ENCODE measurements at places on chromosomes 11 and 22. TPM values are rescaled to one million over a fixed set of nuclear protein-coding genes. Genes with fewer than 3 reads are reported as not detected.

GRCh38 chr11:123286761-123287160 lies 91.7 kb upstream of the CLMP start:
- peaks cover 7% of the 10 kb centered on the region for H3K4me1 ChIP-seq
- H3K27ac ChIP-seq, result no peak overlapping the region
- DNase-seq, result no peak
- no peak overlapping the region for H3K4me3 ChIP-seq
- H3K27me3 ChIP-seq, result peaks cover 16% of the 10 kb centered on the region
- H3K36me3 ChIP-seq, result no peaks in the 10 kb centered on the region

- no peak for DNase-seq
- peaks cover 18% of the 10 kb centered on the region for H3K4me1 ChIP-seq
- no peaks in the 10 kb centered on the region for H3K27me3 ChIP-seq
- H3K36me3 ChIP-seq, result no peaks in the 10 kb centered on the region
- no peak overlapping the region for H3K4me3 ChIP-seq
These were observed 105.2 kb downstream of the ABTB2 start for GRCh38 chr11:34252651-34253050.

DNA sequence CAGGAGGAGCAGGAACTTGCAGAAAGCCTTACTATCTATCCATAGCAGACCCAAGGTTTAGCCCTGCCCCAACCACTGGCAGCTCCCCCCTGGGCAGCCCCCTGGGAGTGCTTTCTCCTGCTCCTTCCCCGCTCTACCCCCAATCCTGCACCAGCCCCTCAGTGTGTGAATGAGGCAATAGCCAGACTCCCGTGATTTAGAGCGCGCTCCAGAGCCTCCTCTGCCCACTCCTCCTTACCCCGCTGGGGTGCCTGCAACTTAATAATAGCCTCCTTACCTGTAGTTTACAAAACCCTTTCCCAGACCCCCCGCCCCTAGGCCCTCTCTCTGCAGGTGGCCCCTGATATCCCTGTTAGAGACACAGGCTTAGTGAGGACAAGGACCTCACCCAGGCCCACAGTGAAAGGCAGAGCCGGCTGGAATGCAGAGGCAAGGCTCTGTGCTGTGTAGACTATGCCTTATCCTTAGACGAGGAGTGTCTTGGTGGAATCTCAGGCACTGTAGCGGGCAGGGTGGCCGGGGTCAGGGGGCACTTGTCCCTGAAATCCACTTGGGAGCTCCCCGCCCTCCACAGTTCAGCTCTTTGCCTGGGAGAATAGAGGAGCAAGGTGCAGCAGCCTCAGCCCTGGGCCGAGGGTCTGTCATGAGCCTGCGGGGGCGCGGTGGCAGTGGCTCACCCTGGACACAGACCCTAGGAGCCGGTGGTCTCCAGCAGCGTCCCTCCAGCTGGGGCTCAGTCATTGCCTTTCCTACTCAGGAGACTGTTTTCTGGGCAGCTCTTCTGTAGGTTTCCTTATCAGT lies 4.3 kb upstream of the CARNS1 start:
- peaks cover 12% of the 10 kb centered on the region for H3K4me1 ChIP-seq
- no peak overlapping the region for H3K4me3 ChIP-seq
- H3K27me3 ChIP-seq, result peaks cover 52% of the 10 kb centered on the region
- no peak overlapping the region for H3K27ac ChIP-seq
- no peaks in the 10 kb centered on the region for H3K36me3 ChIP-seq

DNA sequence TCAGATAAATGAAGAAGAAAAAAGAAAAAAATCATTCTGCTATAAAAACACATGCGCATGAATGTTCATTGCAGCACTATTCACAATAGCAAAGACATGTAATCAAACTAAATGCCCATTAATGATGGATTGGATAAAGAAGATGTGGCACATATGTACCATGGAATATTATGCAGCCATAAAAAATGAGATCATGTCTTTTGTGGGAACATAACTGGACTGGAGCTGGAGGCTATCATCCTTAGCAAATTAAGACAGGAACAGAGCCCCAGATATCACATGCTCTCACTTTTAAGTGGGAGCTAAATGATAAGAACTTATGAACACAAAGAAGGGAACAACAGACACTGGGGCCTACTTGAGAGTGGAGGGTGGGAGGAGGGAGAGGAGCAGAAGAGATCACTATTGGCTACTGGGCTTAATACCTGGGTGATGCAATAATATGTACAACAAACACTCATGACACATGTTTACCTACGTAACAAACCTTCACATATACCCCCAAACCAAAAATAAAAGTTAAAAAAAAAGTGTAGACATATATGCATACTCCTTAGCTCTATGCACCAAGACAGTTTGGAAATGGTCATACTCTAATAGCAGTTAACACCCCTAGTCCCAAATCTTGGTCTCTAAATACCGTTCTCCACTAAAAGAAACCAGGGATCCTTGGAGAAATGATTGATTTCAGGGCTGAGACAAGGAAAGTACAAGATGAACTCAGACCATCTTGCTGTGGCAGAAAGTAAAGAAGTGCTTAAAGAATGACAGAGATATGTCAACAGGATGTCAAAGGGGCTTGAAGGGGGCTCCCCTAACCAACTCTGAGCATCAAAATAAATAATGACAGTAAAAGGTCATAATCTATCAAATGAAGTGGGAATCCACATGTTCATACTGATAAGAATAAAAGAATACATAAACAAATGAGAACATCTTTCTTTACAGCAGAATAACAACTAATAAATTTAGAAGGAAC lies 17.1 kb upstream of the DDX6 start:
- H3K36me3 ChIP-seq, result no peaks in the 10 kb centered on the region
- no peak for DNase-seq
- no peak overlapping the region for H3K27ac ChIP-seq
- H3K4me3 ChIP-seq, result no peak overlapping the region

DNA sequence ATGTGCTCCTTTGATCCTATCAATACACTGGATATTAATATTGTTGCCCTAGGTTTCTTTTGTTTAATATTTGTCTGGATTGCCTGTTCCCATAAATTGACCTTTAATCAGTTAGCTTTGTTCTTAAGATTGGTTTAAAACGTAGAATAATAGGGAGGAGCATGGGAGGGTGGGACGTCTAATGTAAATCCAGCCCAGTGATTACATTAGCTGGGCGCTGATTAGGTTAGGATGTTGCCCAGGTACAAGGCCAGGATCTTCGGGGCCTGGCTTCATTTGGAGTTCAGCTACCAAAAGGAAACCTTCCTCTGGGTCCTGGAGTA lies at the start of gene SRSF8:
Gene SRSF8, plus strand, starts transcription at position 204 of the 323 bp plus-strand sequence. CDS start 308 bp downstream, outside the sequence.
- peak within 1 kb of the TSS; percentile 97 for H3K27ac ChIP-seq
- H3K4me1 ChIP-seq, result peaks cover 21% of the 10 kb centered on the region
- H3K36me3 ChIP-seq, result peaks cover 9% of the 10 kb centered on the region
- H3K4me3 ChIP-seq, result peak within 1 kb of the TSS; percentile 98
- no peaks in the 10 kb centered on the region for H3K27me3 ChIP-seq
- no peak for DNase-seq

DNA sequence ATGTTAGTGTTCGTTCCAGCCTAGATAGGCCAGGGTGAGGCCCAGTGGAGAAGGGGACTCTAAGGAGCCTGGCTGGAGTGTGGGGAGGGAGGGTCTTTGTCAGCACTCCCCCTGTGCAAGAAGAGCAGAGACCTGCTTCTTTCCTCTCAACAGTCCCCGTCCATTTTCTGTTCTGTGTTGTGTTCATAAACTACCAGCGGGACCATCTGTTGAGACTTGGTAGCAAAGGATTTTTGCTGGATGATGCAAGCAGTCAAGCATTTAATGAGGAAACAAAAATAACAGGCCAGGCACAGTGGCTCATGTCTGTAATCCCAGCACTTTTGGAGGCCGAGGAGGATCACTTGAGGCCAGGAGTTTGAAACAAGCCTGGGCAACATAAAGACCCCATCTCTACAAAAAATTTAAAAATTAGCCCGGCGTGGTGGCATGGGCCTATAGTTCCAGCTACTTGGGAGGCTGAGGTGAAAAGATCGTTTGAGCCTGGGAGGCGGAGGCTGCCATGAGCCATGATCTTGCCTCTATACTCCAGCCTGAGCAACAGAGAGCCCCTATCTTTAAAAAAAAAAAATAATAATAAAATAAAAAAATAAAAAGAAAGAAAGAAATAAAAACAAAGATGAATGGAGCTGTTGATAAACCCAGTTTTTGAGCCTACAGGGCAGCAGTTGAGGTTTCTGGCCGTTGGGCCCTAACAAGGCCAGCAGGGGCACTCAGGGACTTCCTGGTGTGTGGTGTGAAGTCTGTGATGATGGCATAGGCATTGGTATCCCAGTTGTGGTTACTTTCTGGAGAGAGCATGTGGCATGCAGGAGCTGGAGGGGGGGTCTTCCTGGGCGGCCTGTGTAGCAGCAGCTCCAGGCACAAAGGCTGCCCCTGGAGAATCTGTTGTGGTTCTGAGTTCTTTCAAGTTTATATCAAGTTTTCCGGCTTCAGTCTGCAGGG lies 1.7 kb upstream of the TXNRD2 start:
- peaks cover 2% of the 10 kb centered on the region for H3K36me3 ChIP-seq
- H3K4me1 ChIP-seq, result peaks cover 34% of the 10 kb centered on the region
- H3K27ac ChIP-seq, result peak overlapping the region; percentile 99
- DNase-seq, result no peak
- peak overlapping the region; percentile 93 for H3K4me3 ChIP-seq

- peak; percentile 26 for DNase-seq
- H3K27ac ChIP-seq, result no peak overlapping the region
- H3K36me3 ChIP-seq, result peaks cover 4% of the 10 kb centered on the region
- no peak overlapping the region for H3K4me3 ChIP-seq
- H3K27me3 ChIP-seq, result no peaks in the 10 kb centered on the region
- H3K4me1 ChIP-seq, result peaks cover 22% of the 10 kb centered on the region
These were observed 104.0 kb upstream of the PITPNB start for GRCh38 chr22:28023036-28023435.

- no peak overlapping the region for H3K4me3 ChIP-seq
- H3K4me1 ChIP-seq, result peaks cover 47% of the 10 kb centered on the region
- peaks cover 4% of the 10 kb centered on the region for H3K27me3 ChIP-seq
- no peak for DNase-seq
- no peaks in the 10 kb centered on the region for H3K36me3 ChIP-seq
These were observed 4.5 kb upstream of the CREB3L1 start for GRCh38 chr11:46272816-46273427.

DNA sequence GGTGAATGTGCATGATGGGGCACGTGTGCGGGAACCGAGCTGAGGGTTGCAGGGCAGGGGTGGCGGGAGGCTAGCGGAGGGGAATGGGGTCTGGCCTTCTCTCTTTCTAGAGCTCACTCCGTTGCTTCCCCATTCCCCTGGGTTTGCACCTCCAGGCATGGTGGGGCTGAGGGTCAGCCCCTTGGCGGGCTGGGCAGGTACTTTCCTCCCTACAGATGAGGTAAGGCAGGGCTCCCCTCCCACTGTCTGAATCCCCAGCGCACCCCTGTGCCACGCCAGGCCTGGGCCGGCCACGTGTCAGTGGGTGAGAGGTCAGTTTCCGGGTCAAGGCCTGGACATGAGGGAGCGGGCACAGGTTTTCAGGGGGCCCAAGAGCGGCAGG lies 8.9 kb downstream of the SUSD2 start:
- no peak overlapping the region for H3K4me3 ChIP-seq
- H3K27ac ChIP-seq, result no peak overlapping the region
- H3K36me3 ChIP-seq, result no peaks in the 10 kb centered on the region
- no peak for DNase-seq
- peaks cover 4% of the 10 kb centered on the region for H3K4me1 ChIP-seq

GRCh38 chr11:3796346-3796745 lies 1.0 kb downstream of the NUP98 start:
- H3K4me1 ChIP-seq, result peaks cover 23% of the 10 kb centered on the region
- no peaks in the 10 kb centered on the region for H3K27me3 ChIP-seq
- no peak for DNase-seq
- H3K36me3 ChIP-seq, result peaks cover 14% of the 10 kb centered on the region

DNA sequence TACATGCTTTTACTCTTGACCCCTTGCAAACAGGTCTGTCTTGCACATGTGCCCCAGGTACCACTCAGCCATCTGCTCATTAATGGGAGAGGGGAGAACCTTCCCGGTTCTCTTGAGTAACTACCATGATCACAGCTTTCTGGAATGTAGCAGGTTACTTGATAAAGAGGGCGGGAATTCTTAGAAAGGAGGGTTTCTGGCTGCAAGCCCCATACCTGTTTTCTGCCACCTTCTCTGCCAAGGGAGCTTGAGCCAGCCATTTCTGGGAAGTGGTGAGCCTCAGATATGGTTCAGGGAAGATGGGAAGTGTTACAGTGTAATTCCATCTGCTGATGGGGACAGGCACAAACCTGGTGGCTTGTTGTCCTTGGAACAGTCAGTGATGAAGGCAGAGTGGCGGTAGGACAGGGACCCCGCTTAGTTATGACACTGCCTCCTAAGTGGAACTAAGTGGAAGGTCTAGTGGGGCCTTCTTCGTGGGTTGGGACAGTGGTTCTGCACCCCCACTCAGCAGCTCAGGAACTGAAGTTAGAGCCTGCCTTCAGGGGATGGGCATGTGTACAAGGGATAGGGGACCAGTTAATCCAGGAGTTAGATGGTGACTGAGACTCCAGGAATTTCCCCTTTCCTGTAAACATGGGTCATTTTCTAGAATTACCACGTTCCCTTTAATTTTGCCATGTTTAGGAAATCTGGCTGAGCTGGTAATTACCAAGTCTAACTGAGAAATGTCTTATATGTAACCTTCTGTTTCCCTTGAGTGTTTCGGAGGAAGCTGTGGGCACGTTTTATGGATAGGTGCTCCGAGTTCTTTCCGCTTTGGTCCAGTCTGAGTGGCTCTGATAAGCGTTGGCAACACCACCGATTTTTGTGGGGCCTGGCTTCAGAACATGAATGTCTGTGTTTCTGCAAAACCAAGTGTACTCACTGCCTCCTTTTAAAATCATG lies 35.3 kb downstream of the BCR start:
- no peak overlapping the region for H3K27ac ChIP-seq
- H3K27me3 ChIP-seq, result no peaks in the 10 kb centered on the region
- H3K4me1 ChIP-seq, result peaks cover 35% of the 10 kb centered on the region
- DNase-seq, result no peak

DNA sequence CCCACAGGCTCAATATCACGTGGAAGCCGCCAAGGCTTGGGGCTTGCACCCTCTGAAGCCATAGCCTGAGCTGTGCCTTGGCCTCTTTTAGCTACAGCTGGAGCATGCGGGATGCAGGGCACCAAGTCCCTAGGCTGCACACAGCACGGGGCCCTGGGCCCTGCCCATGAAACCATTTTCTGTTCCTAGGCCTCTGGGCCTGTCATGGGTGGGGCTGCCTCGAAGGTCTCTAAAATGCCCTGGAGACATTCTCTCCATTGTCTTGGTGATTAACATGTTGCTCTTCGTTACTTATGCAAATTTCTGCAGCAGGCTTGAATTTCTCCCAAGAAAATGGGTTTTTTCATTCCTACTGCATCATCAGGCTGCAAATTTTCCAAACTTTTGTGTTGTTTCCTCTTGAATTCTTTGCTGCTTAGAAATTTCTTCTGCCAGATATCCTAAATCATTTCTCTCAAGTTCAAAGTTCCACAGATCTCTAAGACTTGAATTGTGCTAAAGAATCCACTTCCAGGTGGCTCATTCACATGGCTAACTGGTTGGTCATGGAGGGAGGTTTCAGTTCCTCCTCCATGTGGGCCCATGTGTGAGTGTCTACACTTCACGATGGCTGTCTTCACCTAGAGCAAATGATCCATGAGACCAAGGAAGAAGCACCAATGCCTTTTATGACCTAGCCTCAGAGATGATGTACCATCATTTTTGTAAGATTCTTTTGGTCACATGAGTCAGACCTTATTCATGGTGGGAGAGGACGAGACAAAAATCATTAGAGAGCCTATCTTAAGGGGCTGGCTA lies 7.4 kb upstream of the CREBZF start:
- DNase-seq, result no peak
- H3K4me3 ChIP-seq, result no peak overlapping the region
- no peaks in the 10 kb centered on the region for H3K36me3 ChIP-seq
- no peaks in the 10 kb centered on the region for H3K4me1 ChIP-seq

GRCh38 chr11:98895936-98896335 lies 124.8 kb upstream of the CNTN5 start:
- peaks cover 1% of the 10 kb centered on the region for H3K36me3 ChIP-seq
- H3K27ac ChIP-seq, result no peak overlapping the region
- H3K4me3 ChIP-seq, result no peak overlapping the region

Gene VWA5A
- 13.4 TPM for total RNA-seq

Gene APOBEC3H
- 0.49 TPM for total RNA-seq

Gene KCNJ5
- total RNA-seq, result 0.11 TPM

Gene SMIM35
- not detected for total RNA-seq

Gene MISFA
- total RNA-seq, result 7.6 TPM

Gene KCNJ1
- total RNA-seq, result not detected

Measured in mesothelial cell of epicardium (in vitro differentiated cells).